NCI-H2081 treated with DMSO at 0.1 percent for 48 hours (cell line): ENCODE measurements at places on chromosomes 5 and 9.

DNA sequence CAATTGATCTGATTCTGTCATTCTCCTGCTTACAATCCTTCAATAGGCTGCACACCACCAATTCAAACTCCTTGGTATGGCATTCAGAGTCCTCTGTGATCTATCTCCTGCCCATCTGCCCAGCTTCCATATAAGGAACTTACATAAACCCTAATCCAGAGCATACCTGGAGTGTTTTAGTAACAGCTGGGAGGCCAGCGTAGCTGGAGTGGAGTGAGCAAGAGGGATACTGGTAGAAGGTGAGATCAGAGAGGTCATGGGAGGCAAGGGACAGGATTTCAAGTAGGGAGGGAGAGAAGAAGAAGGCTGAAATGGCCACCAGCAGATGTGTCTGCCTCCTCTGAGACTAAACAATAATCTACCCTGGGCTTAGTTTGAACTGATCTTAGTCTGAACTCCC is 288.5 kb downstream of the MEF2C start:
- no peak for DNase-seq

GRCh38 chr5:91119217-91119616 is 263.9 kb downstream of the ARRDC3 start:
- DNase-seq, result no peak

GRCh38 chr5:172762214-172763119 is 8.5 kb downstream of the DUSP1 start:
- no peak for DNase-seq

GRCh38 chr9:111051400-111051799 is 13.1 kb upstream of the LPAR1 start:
- DNase-seq, result no peak

DNA sequence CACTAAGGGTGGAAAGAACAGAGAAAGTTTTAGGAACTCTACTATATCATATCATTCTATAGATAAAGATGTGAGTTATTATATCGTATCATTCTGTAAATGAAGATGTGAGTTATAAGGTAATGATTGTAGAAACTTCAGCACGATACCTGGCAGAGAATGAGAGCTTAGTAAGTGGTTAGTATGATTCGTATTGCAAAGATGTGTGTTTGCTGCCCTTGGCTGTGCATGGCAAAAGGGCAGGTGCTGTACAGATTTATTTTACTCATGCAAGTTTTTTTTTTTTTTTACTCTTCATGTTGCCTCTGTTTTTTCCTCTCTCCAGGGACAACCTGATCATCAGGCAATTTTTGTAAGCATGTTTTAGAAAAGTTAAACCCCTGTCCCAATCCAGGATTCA is 83.3 kb downstream of the EGFLAM start:
- no peak for DNase-seq

GRCh38 chr5:65926276-65926783 is at the start of gene ERBIN:
Gene ERBIN, plus strand, starts transcription at chr5:65926575. Its CDS starts 66,144 bp downstream, at chr5:65992719.
- no peak for DNase-seq

- no peak for DNase-seq
Observed at GRCh38 chr5:149804478-149805450, 74.7 kb downstream of the PPARGC1B start.

- DNase-seq, result no peak
Observed at GRCh38 chr5:155263381-155263780, 249.8 kb downstream of the KIF4B start.
